Neural progenitor cell (in vitro differentiated cells): ENCODE measurements at places on chromosomes 4 and X. TPM values are rescaled to one million over a fixed set of nuclear protein-coding genes. Genes with fewer than 3 reads are reported as not detected.

The FRAS1 gene
- total RNA-seq: 21.1 and 21.3 TPM in 2 replicates

The AADAT gene
- total RNA-seq: 20.0 and 24.2 TPM in 2 replicates

The FRG2 gene
- total RNA-seq: not detected in 2 replicates

The AFM gene
- not detected in 2 replicates for total RNA-seq

The SPANXC gene
- not detected in 2 replicates for total RNA-seq

The KLB gene
- total RNA-seq: not detected in 2 replicates

The TLR3 gene
- total RNA-seq: 0.62 and 0.92 TPM in 2 replicates

The TCEAL5 gene
- total RNA-seq: 0.12 TPM in 1 of 2 replicates, not detected in the other

The IL21 gene
- not detected in 2 replicates for total RNA-seq

The GYPA gene
- not detected in 2 replicates for total RNA-seq

DNA sequence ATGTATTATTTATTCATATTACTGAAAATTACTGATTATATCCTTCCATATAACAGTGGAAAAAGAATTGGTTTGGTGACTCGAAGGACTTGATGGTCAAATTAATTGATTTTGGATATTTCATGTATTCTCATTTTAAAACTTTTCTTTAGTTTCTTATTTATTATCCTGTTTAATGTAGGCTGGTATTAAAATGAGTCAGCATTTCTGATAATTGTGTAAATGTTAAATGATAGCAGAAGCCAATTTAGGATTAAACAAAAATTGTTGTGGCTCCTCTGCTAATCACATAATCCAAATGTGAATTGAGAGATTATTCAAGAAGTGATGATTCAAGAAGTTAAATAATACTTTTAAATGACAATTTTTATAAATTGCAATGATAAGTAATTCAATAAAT is 38.7 kb downstream of the PDLIM5 start:
- H3K27ac ChIP-seq: no peak overlapping the region
- no peak overlapping the region for H3K4me3 ChIP-seq
- no peaks in the 10 kb centered on the region for H3K36me3 ChIP-seq
- no peak for DNase-seq
- H3K4me1 ChIP-seq: no peaks in the 10 kb centered on the region

DNA sequence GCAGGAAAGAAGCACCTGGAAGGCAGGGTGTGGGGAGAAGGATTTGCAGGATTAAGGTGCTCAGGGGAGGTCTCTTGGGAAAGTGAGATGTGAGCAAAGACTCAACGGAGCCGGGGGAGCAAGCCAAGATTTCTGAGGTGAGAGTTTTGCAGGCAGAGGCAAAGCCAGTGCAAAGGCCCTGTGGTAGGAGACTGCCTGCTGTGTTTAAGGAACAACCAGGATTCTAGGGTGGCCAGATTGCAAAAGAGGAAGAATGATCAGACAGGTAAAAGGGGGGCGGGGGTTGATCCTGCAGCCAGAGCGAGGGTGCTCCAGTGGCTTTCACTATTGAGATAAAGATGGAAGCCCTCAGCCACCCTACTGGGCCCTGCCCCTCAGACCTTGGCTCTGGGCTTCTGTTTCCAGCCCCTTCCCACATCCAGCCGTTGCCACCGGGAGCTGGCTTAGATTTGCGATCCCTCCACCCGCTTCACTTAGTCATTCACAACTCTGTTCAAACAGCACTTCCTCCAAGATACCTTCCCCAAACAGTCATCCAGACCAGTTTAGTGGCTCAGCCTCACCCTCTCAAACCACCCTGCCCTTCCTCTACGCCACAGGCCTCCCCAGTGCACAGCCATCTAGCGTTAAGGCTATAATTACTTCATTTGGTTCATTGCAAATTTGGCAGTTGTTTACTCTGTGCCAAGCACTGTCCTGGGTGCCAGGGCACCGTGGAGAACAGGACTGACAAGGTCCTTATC is 23.3 kb upstream of the BCOR start:
- H3K4me1 ChIP-seq: no peaks in the 10 kb centered on the region
- no peaks in the 10 kb centered on the region for H3K27me3 ChIP-seq
- no peak overlapping the region for H3K4me3 ChIP-seq
- DNase-seq: no peak
- H3K36me3 ChIP-seq: no peaks in the 10 kb centered on the region

DNA sequence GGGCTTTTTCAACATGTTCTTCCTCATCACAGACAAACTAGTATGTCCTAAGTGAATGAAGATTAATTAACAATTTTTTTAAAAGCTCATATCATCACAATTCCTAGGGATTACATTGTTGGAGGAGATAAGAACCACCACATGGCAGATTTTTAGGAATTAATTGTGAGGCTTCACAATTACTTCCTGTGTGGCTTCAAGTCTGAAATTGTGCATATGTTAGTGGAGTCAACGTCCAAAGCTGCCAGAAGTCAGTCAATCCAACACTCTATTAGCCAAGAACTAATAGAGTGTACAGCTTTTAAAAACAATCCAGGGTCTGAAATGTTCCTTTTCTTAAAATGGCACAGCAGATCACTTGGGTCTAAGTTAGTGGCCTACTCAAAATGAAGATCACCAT is 49.3 kb upstream of the C1QTNF7 start:
- H3K4me1 ChIP-seq: peaks cover 4% of the 10 kb centered on the region
- no peak overlapping the region for H3K27ac ChIP-seq
- no peak for DNase-seq
- H3K4me3 ChIP-seq: no peak overlapping the region

GRCh38 chr4:183342541-183343533 is 20.6 kb upstream of the CLDN24 start:
- H3K36me3 ChIP-seq: no peaks in the 10 kb centered on the region
- no peaks in the 10 kb centered on the region for H3K27me3 ChIP-seq
- DNase-seq: peak; percentile 30
- no peak overlapping the region for H3K27ac ChIP-seq
- H3K4me3 ChIP-seq: no peak overlapping the region

DNA sequence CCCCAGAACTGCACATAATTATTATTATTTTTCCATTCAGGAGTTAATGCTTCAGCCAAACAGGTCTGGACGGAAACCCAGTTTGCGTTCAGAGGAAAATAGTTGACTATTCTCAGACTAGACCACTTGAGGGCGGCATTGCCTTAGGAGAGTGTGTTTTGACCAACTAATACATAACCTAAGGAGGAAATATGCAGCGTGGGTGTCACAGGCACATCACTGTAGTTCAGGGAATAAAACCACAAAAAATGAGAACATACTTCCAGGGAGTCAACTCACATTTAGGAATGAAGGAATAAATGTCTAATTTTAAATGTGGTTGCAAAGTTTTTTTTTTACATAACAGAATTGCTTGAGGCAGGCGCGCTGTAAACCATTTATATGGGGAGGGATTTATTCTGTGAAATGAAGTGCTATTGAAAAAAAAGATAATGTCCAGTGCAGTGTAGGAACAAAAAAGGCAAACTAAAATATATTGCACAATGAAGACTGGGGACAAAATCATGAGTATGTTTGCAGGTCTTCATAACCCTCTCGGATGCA is 93.3 kb downstream of the SYNPO2 start:
- no peaks in the 10 kb centered on the region for H3K36me3 ChIP-seq
- H3K4me1 ChIP-seq: no peaks in the 10 kb centered on the region
- H3K4me3 ChIP-seq: no peak overlapping the region
- no peak overlapping the region for H3K27ac ChIP-seq
- no peaks in the 10 kb centered on the region for H3K27me3 ChIP-seq
- DNase-seq: peak; percentile 78

GRCh38 chr4:95095348-95095974 is 337.7 kb downstream of the BMPR1B start:
- no peaks in the 10 kb centered on the region for H3K4me1 ChIP-seq
- no peak overlapping the region for H3K27ac ChIP-seq
- no peaks in the 10 kb centered on the region for H3K36me3 ChIP-seq
- peak; percentile 44 for DNase-seq

DNA sequence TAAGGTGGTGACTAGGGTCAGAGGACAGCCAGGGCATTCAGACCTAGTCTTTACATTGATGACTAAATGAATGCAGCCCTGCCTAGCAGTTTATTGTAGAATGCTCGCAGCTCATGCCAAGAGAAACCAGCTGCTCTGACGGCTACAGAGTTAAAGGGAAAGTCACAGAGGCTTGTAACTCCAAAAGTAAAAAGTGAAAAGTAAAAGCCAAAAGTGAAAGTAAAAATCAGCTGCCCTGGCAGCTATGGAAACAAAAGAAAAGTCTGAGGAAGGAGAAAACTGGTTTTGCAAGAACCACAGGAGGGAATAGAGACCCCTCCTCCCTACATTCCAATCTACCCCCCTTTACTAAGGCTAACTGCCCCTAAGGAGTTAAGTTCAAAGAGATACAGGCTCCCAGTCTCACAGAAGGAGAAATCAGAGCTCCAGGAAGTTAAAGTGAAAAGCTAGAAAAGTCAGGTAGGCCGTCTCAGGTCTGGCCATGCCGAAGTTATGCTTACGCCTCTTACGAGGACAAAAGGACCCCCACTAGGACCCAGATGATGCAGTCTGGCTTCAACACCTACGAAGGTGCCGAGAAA is 6.0 kb downstream of the GAGE10 start:
- peak overlapping the region; percentile 6 for H3K4me3 ChIP-seq
- DNase-seq: peak; percentile 7
- peaks cover 6% of the 10 kb centered on the region for H3K4me1 ChIP-seq
- no peaks in the 10 kb centered on the region for H3K27me3 ChIP-seq
- no peaks in the 10 kb centered on the region for H3K36me3 ChIP-seq

DNA sequence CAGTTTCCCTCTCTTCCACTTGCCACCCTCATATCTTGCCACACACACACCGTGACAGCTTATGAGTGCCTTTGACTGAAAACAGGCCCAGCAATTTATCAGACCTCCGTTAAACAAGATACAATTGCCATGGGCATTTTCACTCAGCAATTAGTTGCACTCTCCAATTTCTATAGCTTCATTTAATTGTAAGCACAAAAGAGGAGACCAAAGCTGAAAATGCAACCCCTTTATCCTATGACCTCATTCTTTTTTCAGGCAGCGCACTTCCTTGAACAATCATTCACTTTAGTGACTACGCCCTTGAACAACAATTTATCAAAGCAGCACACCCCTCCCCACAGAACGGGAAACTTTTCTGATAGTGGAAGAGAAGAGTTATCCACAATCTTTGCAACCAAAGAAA is 4.1 kb downstream of the POF1B start:
- no peak for DNase-seq
- no peaks in the 10 kb centered on the region for H3K4me1 ChIP-seq
- H3K4me3 ChIP-seq: no peak overlapping the region
- no peak overlapping the region for H3K27ac ChIP-seq
- no peaks in the 10 kb centered on the region for H3K36me3 ChIP-seq

GRCh38 chr4:70402762-70403161 is 5.0 kb downstream of the OPRPN start:
- no peak overlapping the region for H3K27ac ChIP-seq
- H3K4me3 ChIP-seq: no peak overlapping the region
- no peaks in the 10 kb centered on the region for H3K4me1 ChIP-seq
- no peak for DNase-seq
- no peaks in the 10 kb centered on the region for H3K27me3 ChIP-seq
- no peaks in the 10 kb centered on the region for H3K36me3 ChIP-seq

GRCh38 chr4:15381806-15382338 is 46.0 kb upstream of the C1QTNF7 start:
- H3K4me3 ChIP-seq: no peak overlapping the region
- DNase-seq: no peak

- H3K36me3 ChIP-seq: no peaks in the 10 kb centered on the region
- H3K27ac ChIP-seq: no peak overlapping the region
- no peaks in the 10 kb centered on the region for H3K4me1 ChIP-seq
- H3K4me3 ChIP-seq: no peak overlapping the region
- no peaks in the 10 kb centered on the region for H3K27me3 ChIP-seq
These were observed 72.0 kb upstream of the GPRIN3 start for GRCh38 chr4:89379511-89380044.

GRCh38 chrX:65587616-65588526 is 53.3 kb upstream of the LAS1L start:
- H3K4me1 ChIP-seq: no peaks in the 10 kb centered on the region
- H3K36me3 ChIP-seq: no peaks in the 10 kb centered on the region
- DNase-seq: no peak
- H3K27me3 ChIP-seq: no peaks in the 10 kb centered on the region

DNA sequence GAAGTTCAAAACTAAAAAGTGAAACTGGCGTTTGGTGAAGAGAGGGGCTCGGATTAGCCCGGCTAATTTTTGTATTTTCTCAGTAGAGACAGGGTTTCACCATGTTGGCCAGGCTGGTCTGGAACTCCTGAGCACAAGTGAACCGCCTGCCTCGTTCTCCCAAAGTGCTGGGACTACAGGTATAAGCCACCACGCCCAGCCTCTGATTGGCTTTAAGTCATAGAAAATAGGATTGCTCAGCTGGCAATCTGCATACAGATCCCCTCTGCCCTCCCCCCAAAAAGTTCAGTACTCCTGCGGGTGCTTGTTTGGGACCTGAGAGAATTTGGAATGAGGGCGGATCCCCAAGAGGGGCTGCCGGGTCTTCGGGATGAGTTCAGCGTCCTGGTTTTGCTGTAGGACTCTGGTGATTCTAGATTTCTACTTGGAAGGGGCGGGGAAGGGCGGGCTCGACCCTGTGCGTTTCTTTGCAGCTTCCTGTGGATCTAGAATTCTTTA is 537 bp upstream of the PRKX start:
- H3K4me1 ChIP-seq: no peaks in the 10 kb centered on the region
- H3K4me3 ChIP-seq: peak overlapping the region; percentile 65
- H3K27ac ChIP-seq: no peak overlapping the region

DNA sequence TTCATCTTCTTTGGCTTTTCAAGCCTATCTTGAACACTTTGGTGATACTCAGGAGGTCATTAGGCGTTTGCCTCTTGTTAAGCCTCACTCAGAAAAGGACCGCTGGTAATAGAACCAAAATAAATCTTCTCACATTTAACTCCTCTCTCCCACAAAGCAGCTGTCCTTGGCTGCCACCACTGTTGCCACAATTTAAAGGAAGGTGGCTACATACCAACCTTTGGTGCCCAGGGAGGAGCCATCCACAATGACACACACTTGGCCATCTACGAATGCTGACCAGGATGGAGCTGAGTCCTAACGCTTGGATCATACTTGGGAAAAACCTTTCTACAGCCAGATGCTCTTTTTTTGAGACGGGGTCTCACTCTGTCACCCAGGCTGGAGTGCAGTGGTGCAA is 210.2 kb downstream of the HS6ST2 start:
- DNase-seq: no peak
- H3K36me3 ChIP-seq: no peaks in the 10 kb centered on the region
- no peak overlapping the region for H3K4me3 ChIP-seq
- no peak overlapping the region for H3K27ac ChIP-seq

- H3K36me3 ChIP-seq: no peaks in the 10 kb centered on the region
- H3K27ac ChIP-seq: no peak overlapping the region
- peaks cover 4% of the 10 kb centered on the region for H3K4me1 ChIP-seq
- H3K27me3 ChIP-seq: no peaks in the 10 kb centered on the region
- H3K4me3 ChIP-seq: no peak overlapping the region
These were observed 25.6 kb downstream of the PTTG2 start for GRCh38 chr4:37985730-37986275.

DNA sequence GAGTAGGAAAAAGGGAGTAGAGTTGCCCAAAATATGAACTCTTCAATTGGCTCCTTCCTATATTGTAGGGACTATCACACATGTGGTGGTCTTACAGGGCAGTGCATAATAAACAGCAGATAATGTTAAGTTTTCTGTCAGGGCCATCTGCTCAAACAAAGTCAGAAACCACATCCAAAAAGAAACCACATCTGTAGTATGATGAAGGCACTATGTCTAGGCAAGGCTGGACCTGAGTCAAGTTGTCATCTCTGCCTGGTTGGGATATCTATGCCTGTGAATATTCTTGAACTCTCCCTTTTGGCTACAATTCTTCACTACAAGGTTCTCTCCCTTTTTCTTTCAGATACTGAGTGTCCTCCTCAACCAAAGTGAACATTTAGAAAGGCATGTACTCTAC is 109.4 kb upstream of the C1GALT1C1 start:
- H3K27ac ChIP-seq: no peak overlapping the region
- no peak for DNase-seq
- no peaks in the 10 kb centered on the region for H3K27me3 ChIP-seq
- no peaks in the 10 kb centered on the region for H3K36me3 ChIP-seq
- peaks cover 8% of the 10 kb centered on the region for H3K4me1 ChIP-seq
